GM12878 (cell line): ENCODE measurements at places on chromosomes 5 and 9.

GRCh38 chr9:8736805-8737204 is 937.2 kb upstream of the DMAC1 start:
- no peak overlapping the region for H3K4me3 ChIP-seq
- no peaks in the 10 kb centered on the region for H3K4me1 ChIP-seq
- DNase-seq, result no peak

DNA sequence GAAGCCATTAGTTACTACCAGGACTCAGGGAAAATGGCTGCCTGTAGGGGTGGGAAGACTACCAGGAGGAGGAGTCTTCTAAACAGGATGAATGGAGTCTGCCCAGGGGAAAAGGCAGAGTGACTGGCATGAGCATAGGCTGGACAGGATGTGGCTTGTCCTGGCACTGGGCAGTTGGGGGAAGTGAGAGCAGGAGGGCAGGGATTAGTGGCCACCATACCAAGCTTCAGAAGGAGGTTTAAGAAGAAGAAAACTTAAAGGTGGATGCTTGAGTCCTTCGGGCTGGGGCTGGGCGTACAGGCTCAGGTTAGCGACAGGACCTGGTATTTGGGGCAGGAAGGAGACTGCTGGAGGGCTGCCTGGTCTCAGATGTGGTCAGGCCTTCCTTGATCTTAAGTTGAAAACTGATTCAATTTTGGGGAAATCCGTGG is 5.0 kb upstream of the NSD1 start:
- H3K4me3 ChIP-seq, result no peak overlapping the region
- H3K36me3 ChIP-seq, result no peaks in the 10 kb centered on the region
- DNase-seq, result no peak
- H3K27me3 ChIP-seq, result no peaks in the 10 kb centered on the region
- peaks cover 20% of the 10 kb centered on the region for H3K4me1 ChIP-seq

GRCh38 chr9:105055917-105056316 is 128.0 kb upstream of the ABCA1 start:
- H3K4me3 ChIP-seq, result no peak overlapping the region
- H3K27me3 ChIP-seq, result no peaks in the 10 kb centered on the region; the same call in 1 of the 2 replicates
- H3K36me3 ChIP-seq, result no peaks in the 10 kb centered on the region
- H3K27ac ChIP-seq, result no peak overlapping the region
- H3K4me1 ChIP-seq, result no peaks in the 10 kb centered on the region
- DNase-seq, result no peak

GRCh38 chr9:109986521-109986991 is 206.6 kb downstream of the PALM2AKAP2 start:
- H3K4me3 ChIP-seq, result no peak overlapping the region
- H3K27me3 ChIP-seq, result no peaks in the 10 kb centered on the region
- no peak for DNase-seq
- no peak overlapping the region for H3K27ac ChIP-seq
- H3K36me3 ChIP-seq, result no peaks in the 10 kb centered on the region; the same call in 1 of the 2 replicates

DNA sequence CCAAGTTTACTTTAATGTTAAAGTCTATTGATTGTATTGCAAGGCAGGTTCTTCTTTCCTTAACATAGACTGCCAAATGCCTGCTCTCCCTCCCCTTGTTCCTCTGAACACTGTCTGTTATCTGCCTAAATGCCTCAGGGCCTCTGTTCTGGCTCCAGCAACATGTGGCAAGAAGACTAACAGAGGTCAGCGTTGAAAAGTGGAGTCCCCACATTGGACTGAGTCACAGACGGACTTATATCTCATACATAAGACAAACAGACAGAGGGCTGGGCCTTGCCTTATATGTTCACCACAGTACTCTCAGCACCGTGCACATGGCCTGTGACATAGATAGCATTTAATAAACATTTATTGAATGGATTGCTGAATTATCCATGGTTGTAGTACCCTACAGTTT is 91.4 kb downstream of the TSSK1B start:
- no peaks in the 10 kb centered on the region; the same call in none of the 2 replicates for H3K27me3 ChIP-seq
- H3K4me3 ChIP-seq, result no peak overlapping the region
- DNase-seq, result no peak
- H3K27ac ChIP-seq, result no peak overlapping the region
- H3K36me3 ChIP-seq, result no peaks in the 10 kb centered on the region
- no peaks in the 10 kb centered on the region for H3K4me1 ChIP-seq

DNA sequence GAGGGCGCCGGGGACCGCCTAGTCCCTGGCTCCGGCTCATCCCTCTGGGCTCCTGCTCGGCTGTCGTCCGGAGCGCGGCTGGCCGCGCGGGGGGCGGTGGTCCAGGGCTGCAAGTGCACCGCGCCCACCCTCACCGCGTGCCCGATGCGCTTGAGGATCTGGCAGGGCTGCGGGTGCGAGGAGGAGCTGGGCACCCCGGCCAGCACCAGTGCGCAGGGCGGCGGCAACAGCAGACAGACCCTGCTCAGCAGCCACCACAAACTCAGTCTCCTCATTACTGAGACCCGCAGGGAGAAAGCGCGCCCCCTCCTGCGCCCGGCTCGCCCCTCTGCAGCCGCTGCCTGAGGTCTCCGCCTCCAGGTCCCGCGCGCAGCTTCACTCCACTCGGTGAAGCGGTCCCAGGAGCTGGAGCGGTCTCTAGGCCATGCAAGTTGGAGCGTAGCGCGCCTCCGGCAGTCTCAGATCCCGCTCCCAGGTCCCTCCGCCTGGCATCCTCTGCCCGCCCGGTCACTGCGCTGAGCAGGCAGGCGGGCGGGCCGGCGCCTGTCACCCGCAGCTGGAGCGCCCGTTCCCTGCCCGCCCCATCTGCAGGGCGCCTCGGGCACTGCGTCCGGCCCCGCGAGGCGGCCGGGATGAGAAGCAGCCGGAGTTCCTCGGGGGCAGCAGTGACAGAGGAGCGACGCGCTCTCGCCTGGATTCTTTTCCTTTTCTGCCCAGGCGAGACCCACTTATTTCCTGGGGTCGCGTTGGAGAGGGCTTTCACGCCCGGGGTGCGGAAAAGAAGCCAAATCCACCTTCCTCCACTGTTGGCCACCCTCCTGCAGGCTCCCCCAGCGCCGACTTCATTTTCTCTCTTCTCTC is 512 bp downstream of the GRIN3A start:
- H3K4me3 ChIP-seq, result no peak overlapping the region
- no peaks in the 10 kb centered on the region; the same call in 1 of the 2 replicates for H3K27me3 ChIP-seq
- no peak overlapping the region for H3K27ac ChIP-seq
- DNase-seq, result no peak
- H3K4me1 ChIP-seq, result no peaks in the 10 kb centered on the region

- no peak overlapping the region for H3K4me3 ChIP-seq
- H3K36me3 ChIP-seq, result no peaks in the 10 kb centered on the region
- no peaks in the 10 kb centered on the region for H3K4me1 ChIP-seq
Measured at GRCh38 chr5:6886866-6887265, 173.6 kb downstream of the TENT4A start.

GRCh38 chr9:89923961-89924504 is 319.2 kb downstream of the GADD45G start:
- no peaks in the 10 kb centered on the region for H3K36me3 ChIP-seq
- H3K27ac ChIP-seq, result no peak overlapping the region
- no peaks in the 10 kb centered on the region for H3K4me1 ChIP-seq
- DNase-seq, result no peak
- no peak overlapping the region for H3K4me3 ChIP-seq

DNA sequence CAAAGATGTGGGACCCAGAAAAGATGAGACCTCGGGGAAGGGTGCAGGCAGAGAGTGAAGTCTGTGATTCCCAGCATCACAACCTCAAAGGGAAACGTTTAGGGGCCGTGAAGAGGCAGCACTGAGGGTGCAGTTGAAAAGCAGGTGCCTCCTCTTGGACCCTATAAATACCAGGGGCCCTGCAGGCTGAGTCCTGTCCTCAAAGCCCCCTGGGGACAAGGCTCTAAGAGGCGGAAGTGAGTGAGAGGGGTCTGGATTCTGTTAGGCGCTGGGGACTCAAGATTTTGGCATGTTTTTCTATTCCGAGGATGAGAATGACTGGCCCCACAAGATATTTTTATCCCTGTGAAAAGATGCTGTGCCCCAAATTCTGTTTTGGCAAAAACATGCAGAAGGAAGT is 107.8 kb downstream of the THBS4 start:
- H3K27ac ChIP-seq, result peak overlapping the region; percentile 80
- H3K4me3 ChIP-seq, result peak overlapping the region; percentile 3; the same call in 1 of the 2 replicates
- peaks cover 24% of the 10 kb centered on the region for H3K4me1 ChIP-seq
- H3K27me3 ChIP-seq, result no peaks in the 10 kb centered on the region
- no peaks in the 10 kb centered on the region for H3K36me3 ChIP-seq

DNA sequence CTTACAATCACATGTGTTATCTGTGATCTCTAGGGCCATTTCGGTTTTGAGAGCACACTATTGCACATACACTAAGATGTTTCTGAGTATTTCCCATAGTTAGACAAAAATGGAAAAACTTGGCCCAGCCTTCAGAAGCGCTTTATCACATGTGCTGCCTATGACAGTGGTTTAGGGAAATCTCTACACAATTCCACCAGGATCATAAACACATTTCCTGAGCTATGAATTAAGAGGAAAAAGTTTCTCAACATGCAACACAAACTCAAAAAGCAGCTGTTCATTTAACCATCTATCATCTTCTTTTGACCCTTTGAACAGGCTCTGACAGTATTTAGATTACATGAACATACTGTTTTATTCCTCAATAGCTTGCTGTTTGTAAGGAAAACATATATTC is 15.1 kb downstream of the FGF1 start:
- H3K36me3 ChIP-seq, result no peaks in the 10 kb centered on the region
- no peak overlapping the region for H3K4me3 ChIP-seq
- DNase-seq, result no peak
- H3K4me1 ChIP-seq, result no peaks in the 10 kb centered on the region

DNA sequence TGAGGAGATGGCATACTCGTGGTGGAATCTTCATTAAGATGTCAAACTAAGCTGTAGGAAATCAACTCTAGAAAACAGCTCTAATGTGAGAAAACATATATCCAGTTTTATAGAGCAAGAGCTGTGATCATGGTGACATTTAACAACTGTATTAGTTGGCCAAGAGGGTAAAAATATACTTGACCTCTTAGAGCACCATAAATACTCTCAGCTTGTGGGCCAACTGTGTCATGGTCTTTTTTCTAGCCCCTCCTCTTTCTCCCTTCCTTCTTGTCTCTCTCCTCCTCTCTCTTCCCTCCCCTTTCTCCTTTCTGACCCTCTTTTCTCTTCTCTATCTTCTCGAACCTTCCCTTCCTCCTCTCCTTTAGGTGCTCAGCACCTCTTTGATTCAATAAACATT is 54.7 kb downstream of the TMC1 start:
- no peaks in the 10 kb centered on the region for H3K4me1 ChIP-seq
- H3K27me3 ChIP-seq, result no peaks in the 10 kb centered on the region
- no peak overlapping the region for H3K4me3 ChIP-seq
- no peak for DNase-seq
- no peaks in the 10 kb centered on the region for H3K36me3 ChIP-seq

GRCh38 chr5:143302341-143303045 is 101.0 kb downstream of the NR3C1 start:
- H3K4me1 ChIP-seq, result no peaks in the 10 kb centered on the region
- H3K27ac ChIP-seq, result no peak overlapping the region
- peaks cover 13% of the 10 kb centered on the region for H3K36me3 ChIP-seq
- DNase-seq, result no peak
- H3K27me3 ChIP-seq, result no peaks in the 10 kb centered on the region

DNA sequence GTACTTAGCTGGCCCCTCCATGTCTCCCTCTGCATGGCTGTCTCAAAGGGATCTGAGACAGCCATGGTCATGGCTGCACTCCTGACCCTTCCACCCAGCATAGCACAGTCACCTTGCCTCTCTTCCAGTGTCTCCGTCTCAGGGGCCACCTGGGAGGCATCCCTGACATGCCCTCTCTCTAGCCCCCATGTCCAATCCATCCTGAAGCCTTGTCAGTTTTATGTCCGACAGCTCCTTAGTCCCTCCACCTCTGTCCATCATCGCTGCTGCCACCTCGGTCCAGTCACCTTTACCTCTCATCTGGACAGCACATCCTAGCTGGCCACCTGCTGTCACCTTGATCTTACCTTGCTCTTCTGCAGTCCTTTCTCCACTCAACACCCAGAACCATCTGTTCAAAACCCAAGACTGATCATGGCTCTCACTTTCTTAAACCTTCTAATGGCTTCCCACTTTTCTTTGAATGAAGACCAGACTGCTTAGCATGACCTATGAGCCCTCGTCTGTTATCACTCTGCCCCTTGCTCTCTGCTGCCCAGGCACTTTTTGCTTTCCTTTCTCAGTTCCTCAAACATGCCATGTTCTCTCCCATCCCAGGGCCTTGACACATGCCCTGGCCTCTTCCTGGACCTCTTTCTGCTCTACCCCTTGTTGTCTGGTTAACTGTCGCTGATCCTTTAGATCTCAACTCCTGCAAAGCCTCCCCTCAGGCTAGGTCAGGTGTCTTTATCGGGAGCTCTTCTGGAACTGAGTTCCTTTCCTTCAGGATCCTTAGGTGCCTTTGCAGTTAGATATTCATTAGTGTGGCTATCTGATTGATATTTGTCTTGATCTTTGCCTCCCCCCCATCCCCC is 181.8 kb upstream of the PITX1 start:
- no peaks in the 10 kb centered on the region for H3K4me1 ChIP-seq
- no peaks in the 10 kb centered on the region for H3K36me3 ChIP-seq
- peaks cover 4% of the 10 kb centered on the region for H3K27me3 ChIP-seq
- H3K27ac ChIP-seq, result no peak overlapping the region
- no peak for DNase-seq

DNA sequence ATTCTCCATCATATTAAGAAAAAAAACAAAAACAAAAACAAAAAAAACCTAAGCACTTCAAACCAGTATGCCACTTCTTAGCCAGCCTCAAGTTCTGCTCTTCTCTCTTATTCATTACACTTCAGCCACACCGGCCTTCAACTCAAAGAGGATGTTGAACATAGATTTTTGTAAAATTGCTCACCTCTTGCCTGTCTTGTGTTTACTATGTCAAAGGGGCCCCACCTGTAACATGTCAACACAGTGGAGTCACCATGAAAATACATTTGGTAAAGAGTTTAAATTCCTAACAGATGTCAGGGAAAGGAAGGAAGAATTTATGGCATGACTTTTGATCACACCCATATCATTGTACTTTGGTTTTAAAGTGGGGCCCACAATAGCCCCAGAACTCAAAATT is 121.1 kb upstream of the GHR start:
- DNase-seq, result no peak
- no peaks in the 10 kb centered on the region for H3K36me3 ChIP-seq
- no peak overlapping the region for H3K27ac ChIP-seq
- no peaks in the 10 kb centered on the region for H3K4me1 ChIP-seq

DNA sequence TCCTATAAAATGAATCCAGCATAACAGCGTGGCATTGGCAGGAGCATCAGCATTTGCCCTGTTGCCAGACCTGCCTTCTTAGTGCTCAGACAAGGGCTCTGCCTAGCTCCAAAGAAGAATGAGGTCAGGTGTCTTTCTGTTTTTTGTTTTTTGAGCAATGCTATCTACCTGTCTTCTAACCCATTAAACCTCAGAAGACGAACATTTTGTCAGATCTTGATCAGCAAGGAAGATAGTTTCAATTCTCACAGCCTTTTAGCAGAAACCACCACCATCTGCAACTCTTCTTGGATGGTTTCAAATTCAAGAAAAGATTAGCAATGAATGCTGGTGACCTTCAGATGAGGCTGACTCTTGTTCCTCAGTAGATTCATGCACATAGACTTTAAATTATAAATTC is 103.5 kb upstream of the IQGAP2 start:
- H3K4me3 ChIP-seq, result no peak overlapping the region
- H3K27ac ChIP-seq, result no peak overlapping the region
- peak; percentile 25 for DNase-seq
- H3K27me3 ChIP-seq, result no peaks in the 10 kb centered on the region
- H3K4me1 ChIP-seq, result peaks cover 6% of the 10 kb centered on the region; the same call in 1 of the 2 replicates
- H3K36me3 ChIP-seq, result no peaks in the 10 kb centered on the region
